ENCODE measurements at places on chromosomes 1 and 21.

DNA sequence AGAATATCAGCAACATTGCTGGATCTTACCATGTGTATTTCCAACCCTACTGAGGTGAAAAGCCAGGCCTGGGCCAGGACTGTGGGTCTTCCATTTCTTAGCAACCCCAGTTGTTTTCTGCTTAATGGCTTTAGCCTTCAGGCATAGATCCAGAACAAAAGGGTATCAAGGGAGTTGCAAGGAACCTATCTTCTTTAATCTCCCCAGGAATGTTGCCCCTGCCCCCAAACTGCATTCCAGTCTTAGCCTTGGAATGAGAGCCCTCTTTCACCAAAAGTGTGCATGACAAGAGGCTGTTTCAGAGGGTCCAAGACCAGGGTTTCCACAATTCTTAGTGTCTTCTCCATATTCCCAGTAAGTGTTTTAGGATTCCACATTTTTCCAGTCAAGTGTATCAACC, 87.9 kb upstream of the SOX13 start:
- DNase-seq, result no peak

DNA sequence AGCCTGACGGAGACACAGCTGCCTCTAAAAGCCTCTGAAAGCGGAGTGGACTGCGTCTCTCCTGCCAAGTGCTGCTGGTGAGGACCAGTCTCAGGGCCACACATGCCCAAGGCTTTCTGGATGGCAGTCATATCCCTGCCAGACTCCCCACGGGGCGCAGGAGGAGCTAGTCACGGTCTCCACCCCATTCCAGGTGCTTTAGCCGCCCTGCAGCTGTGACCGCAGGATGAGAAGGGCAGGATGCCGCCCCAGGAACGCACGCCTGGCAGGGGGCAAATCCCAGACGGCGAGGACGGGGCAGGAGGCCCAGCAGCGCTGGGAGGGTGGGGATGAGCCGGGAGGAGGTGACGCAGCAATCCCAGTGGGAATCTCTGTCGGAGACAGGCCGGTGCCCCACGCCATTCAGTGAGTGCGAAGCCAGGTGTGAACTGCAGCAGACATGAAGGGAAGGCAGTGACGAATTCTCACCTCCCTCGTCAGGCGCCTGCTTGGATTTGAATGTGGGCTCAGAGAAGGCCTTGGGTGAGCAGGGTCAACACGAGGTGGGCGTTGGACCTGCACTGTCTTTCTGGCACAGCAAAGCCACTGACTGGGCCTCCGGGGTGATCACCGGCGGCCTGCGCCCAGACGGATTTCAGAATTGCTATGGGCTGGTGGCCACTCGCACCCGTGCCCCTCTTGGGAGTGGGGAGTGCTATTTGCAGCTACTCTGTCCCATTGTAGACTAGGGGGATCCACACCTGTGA, 38.5 kb upstream of the SLC19A1 start:
- no peak for DNase-seq

DNA sequence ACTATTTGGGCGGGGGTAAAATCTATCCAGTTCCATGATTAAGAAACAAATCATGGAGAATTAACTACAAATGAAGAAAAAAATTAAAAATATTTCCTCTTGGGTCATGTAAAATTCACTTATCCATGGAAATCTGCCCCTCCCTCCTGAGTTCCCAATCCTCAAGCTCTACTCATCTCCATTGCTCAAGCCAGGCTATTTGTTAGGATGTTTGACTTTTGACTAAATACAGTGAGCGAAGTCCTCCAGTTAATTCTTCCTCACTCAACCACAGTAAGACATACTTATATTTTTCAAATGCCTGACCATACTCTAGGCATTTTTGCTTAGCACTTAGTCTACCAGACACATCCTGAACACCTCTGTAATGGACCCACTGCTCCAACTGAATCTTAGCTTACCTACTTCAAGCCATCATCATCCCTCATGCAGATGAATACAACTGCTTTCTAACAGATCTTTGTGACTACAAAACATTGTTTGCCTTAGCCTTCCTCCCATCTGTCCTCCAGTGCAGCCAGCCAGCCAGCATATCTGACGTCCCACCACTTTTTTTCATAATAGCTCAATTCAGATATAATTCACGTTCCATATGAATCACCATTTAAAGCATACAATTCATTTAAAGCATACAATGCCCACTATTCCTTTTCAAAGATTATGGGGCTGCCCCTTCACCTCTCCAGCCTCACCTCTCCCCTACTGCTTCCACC, 154.2 kb downstream of the RERE start:
- DNase-seq, result no peak

- no peak for DNase-seq
Measured at GRCh38 chr21:23522751-23523150, 2084.5 kb downstream of the MRPL39 start.

GRCh38 chr1:99685516-99686180, 39.7 kb downstream of the PALMD start:
- DNase-seq, result no peak

DNA sequence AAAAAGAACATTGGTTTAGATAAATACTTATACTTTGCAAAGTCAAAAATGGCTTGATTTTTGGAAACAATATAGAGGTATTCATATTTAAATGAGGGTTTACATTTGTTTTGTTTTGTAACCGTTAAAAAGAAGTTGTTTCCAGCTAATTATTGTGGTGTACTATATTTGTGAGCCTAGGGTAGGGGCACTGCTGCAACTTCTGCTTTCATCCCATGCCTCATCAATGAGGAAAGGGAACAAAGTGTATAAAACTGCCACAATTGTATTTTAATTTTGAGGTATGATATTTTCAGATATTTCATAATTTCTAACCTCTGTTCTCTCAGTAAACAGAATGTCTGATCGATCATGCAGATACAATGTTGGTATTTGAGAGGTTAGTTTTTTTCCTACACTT, 65.3 kb upstream of the SAMD13 start:
- DNase-seq, result no peak

GRCh38 chr1:192401825-192402224, 85.0 kb downstream of the RGS21 start:
- no peak for DNase-seq

- DNase-seq, result no peak
Measured at GRCh38 chr1:17567582-17567981, 28.1 kb downstream of the ARHGEF10L start.

DNA sequence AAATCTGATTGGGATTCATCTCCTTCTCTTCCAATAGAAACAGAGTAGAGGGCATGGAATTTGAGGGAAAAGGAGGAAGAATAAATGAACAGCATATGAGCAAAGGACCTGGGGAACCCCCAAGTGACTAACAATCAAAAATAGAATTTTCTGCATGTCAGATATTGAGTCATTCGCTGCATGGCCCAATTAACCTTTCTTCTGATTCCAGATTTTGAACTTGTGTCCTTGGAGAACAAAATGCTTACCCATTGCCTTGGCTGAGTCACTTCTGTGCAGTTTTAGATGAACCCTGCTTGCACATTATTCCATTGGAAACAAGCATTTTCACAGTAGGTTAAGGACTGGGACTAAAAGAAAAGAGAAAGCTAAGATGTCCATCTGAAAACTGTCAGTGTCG, 390.5 kb downstream of the ST6GALNAC3 start:
- DNase-seq, result no peak

Measured in stimulated activated CD8-positive, alpha-beta memory T cell treated with anti-CD3 and anti-CD28 coated beads, Interleukin-2, amount 100 ng/mL, for 1 hour (primary cell).